ENCODE measurements at places on chromosomes 5 and 9.

DNA sequence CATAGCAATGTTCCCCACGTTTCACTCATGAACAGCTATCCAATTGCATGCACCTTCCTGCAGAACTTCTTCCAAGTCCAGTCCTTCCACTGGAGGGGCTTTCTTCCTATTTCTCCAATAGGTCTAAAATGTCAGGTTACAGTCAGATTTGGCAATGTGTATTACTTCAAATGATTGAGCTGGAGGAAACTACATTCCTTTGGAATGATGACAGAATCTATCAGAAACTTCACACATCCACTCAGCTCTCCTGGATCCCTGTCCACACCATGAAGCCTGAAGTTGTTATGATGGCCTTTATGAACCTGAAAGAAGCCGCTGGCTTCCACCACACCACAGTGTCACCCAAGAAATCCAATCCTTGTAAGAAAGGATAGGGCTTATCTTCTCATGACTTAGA, 32.2 kb downstream of the FBXW2 start:
- DNase-seq: no peak

DNA sequence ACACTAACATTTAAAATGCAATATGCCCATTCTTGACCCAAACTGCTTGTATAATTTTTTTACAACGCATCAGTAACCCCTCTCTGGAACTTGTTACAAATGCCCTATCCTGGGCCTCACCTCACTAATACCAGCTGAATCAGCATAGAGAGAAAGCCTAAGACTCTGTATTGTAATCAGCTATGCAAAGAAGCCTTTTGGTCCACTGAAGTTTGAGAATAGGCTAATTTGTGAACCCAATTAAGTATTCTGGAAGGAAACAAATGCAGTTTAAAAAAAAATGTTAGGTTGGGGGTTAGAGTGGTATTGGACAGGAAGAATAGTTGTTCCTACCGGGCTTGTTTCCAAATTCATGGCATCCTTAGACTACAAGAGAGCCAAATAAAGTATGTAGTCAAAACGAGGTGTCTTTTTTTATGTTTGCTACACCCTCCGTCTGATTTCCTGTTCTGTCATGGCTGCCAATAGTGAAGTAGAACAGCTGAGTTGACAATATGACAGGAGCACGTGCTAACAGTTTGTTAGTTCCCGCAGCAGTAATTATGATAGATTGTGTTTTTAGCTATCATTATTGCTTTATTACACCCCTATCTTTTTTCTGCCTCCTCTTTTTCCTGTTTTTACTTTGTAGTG, 1048.7 kb upstream of the NUDT12 start:
- no peak for DNase-seq

DNA sequence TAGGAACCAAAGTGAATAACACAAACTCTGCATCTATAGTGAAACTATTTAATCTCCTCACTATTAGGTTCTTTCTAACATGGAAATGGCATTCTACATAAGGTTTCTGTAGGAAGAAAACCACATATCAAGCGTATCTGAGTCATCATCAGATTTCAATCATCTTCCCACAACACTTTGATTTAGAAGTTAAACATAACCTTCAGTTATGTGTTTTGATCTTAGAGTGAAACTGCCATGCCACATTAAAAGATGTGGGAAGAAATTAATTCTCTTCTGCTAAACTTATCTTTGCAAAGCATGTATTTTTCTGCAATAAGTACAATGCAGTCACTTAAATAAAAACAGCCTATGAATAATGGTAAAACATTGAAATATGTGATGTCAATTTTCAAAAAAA, 55.0 kb downstream of the MEF2C start:
- DNase-seq: no peak

DNA sequence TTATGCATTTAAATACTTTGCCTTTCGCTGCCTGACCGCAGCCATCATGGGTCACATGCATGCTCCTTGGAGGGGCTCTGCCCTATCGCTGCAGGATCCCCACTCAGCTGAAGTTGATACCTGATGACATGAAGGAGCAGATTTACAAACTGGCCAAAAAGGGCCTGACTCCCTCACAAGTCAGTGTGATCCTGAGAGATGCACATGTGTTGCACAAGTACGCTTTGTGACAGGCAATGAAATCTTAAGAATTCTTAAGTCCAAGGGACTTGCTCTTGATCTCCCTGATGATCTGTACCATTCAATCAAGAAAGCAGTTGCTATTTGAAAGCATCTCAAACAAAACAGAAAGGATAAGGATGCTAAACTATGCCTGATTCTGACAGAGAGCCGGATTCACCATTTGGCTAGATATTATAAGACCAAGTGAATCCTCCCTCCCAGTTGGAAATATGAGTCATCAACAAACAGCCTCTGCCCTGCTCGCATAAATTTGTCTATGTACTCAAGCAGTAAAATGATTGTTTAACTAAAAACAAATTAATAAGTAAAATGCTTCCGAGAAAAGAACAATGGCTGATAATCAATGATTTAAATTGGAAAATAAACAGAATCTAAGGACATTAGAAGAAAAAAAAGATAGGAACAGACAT, 41.6 kb upstream of the PPP2CA start:
- no peak for DNase-seq

DNA sequence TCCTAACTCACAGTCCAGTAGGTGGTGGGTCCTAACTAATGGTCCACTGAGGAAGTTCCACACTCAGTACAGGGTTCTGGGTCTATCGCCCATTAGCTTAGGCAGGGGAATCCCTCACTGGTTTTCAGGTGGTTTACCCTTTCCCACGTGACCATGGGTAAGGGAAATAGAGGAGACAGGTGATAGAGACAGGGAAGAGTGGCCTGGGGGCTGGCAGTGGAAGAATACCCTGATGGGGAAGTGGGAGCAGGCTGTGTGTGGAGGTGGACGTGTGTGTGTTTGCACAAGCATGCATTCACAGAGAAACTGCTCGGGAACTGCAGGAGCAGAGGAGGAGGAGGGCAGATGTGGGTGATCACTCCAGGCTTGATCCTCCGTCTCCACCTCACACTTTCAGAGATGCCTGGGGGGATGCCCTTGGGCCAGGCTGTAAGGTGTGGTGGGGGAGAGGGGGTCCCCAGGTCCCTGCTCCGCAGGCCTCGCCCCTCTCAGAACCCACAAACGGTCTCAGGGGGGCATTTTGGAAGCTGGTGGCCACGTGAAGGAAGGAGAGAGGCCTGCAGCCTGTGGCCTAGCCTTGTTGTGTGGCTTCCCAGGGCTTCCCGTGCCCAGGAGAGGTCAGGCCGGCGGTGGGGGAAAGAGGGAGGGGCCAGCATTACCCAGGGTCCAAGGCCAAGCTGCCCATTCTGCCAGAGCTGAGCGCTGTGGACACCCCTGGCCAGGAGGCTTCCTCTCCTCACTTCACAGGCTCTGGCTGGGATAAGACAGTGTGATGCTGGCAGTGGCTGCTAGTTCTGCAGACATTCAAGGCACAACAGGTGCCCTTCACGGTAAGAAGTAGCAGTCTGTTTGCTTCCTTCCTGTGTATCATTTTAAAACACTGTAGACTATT, 80.0 kb downstream of the OTULIN start:
- DNase-seq: no peak

DNA sequence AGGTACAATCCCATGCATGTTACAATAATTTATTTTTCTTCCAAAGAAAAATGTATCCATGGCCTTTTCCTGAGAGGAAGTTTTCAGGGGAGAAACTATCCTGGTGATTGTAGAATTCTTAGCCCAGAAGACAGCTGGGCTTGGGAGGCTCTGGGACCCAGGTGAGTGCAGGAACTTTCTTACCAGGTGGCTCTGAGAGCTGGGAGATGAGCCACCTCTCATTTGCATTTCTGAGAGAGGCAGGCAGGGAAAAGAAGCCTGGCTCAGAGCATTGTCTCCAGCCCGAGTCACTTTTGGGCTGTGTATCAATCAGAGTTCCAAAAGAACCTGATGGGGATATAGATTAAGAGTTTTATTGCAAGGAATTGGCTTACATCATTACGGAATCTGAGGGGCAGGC, 52.7 kb downstream of the ALG2 start:
- no peak for DNase-seq

- DNase-seq: no peak
These were observed 61.4 kb upstream of the ADRB2 start for GRCh38 chr5:148765061-148765460.

DNA sequence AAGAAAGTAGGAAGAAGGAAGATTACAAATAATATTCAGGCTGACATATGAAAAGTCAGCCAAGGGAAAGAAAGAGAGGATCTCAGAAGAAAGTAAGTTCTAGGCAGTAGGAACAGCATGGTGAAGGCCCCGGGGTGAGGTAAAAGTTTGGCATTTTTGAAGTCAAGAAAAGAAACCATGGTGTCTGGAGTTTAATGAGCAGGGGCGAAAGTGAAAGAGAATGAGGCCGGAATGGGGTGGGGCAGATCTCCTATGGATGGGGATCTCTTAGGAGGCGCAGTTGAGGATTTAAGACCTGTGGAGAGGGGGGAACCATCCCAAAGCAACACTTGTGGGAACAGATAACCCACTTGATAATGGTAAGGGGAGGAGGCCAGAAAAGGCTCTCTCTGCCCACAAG, 42.3 kb upstream of the SMAD5 start:
- no peak for DNase-seq

GRCh38 chr5:35012796-35013195, 35.0 kb downstream of the AGXT2 start:
- DNase-seq: no peak

DNA sequence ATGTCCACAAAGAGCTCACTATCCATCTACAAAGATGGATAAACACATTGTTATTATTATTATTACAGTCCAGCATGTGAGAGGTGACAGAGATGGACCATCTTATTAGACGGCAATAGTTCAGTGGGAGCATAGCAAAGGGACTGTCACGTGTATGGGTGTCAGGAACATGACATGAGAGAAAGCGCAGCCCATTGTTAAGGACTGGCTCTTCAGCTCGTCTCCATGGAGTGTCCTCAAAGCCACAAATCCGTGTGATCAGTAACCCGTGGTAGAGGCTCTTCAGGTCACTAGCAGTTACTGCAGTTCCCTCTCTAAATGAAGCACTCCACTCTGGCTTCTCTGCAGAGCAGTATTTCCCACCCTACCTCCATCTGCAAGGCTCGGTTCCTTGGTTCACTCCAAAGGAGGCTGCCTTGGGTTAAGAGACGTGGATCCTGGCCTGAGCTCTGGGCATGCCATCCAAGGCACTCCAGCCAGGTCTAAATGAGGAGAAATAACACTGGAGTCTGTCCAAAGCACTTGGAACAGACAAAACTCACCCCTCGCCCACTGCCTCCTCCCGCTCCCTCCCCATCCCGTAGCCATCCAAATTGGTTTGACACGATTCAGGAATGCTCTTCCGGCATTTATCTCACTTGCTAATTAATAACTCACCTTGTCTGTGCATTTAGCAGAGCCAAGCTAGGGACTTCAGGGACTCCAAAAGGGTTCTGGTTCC, 122.3 kb upstream of the WWC1 start:
- no peak for DNase-seq

DNA sequence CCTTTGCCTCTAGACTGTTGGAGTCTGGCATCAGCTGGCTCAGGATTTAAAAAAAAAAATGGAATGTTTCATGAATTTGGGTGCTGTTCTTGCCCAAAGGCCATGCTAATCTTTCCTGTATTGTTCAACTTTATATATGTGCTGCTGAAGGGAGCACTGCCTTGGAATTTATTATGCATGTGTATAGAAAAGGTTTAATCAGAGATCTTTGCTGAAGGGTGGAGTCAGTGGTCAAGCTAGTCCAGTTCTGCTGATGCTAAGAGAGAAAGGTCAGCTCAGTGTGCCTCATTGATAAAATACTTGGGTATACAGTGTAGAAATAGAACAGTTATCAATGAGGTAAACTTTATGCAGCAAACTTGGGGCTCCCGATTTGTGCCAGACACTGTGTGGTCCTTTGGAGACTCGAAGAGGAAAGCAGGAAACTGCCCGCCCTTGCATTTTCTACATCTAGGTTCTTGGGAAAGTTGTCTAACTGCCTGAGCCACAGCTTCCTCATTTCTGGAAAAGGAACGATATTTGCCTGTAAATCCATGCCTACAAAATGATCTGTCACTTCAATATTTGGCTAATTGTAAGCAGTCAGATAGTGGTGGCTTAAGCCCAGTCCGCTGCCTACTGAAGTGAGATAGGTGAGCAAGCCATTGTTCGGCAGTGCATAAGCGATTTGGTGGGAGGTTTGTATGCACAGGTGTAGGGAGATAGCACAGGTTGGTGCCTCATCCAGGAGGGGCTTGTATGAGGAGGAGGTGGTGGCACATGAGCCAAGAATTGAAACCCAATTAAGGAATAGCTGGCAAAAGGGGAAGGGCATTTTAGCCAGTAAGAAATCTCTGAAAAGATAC, 29.2 kb upstream of the GTF2H2C start:
- no peak for DNase-seq

- no peak for DNase-seq
These were observed 52.2 kb downstream of the ACTL7B start for GRCh38 chr9:108803428-108804065.

- DNase-seq: no peak
These were observed 276.2 kb upstream of the TNC start for GRCh38 chr9:115393976-115394775.

GRCh38 chr9:128005923-128006322, 25.1 kb upstream of the EEIG1 start:
- DNase-seq: no peak

- DNase-seq: peak; percentile 11
These were observed 114.9 kb upstream of the NFIB start for GRCh38 chr9:14428781-14429230.

- no peak for DNase-seq
These were observed 60.7 kb downstream of the LHFPL2 start for GRCh38 chr5:78587775-78588291.

DNA sequence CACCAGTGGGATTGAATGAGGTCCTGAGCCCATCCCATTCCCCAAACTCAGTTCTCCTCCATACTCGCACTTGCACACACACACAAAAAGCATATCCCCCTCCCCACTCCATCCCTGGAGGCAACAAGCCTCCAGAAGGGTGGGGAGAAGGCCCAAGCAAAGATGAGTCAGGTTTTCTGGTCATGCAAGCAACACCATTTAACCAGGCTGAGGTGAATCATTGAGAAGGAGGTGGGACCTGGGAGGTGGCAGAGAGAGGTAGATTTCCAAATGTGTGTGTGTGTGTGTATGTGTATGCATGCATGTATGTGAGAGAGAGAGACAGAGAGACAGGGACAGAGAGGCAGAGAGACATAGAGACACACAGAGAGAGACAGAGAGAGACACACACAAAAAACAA, 185.2 kb upstream of the TRIM32 start:
- no peak for DNase-seq

DNA sequence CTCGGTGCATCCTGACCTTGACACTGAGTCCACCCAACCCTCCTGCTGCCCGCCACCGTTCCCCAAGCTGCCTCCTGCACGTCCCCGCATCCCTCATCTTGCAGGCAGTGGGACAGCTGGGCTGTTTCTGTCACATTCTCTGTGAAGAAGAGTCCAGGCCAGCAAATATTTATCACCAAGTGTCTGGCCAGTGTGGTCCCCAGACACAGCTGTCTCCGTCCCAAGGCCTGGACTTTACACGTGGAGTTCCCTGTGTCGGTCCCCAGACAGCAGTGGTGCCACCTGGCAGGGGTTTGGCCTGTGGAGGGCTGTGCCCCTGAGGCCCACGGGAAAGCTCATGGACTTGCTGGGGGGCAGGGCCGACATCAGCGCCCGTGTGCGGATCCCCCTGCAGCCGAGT, 9.2 kb upstream of the SLC12A7 start:
- no peak for DNase-seq

All from thoracic aorta (tissue), 2 donors.